ENCODE measurements at places on chromosomes 1 and 21. TPM values are rescaled to one million over a fixed set of nuclear protein-coding genes. Genes with fewer than 3 reads are reported as not detected.

Gene GCSAML
- total RNA-seq = not detected

Gene CAMK1G
- total RNA-seq = 3.0 TPM

Gene OR2L3
- not detected for total RNA-seq

Gene ADAMTSL4
- 70.6 TPM for total RNA-seq

Gene MCOLN3
- total RNA-seq = not detected

Gene SLC37A1
- 2.0 TPM for total RNA-seq

Gene FCMR
- 0.39 TPM for total RNA-seq

Gene CRYBG2
- total RNA-seq = 0.26 TPM

Gene NOS1AP
- 0.39 TPM for total RNA-seq

Gene S100A8
- not detected for total RNA-seq

Gene ZBTB40
- 7.1 TPM for total RNA-seq

Gene IQGAP3
- total RNA-seq = 22.8 TPM

Gene ASTN1
- 0.32 TPM for total RNA-seq

Gene HSD11B1
- 168 TPM for total RNA-seq

Gene CD5L
- not detected for total RNA-seq

Gene TCHHL1
- not detected for total RNA-seq

Gene FAM131C
- total RNA-seq = not detected

Gene CASZ1
- 0.16 TPM for total RNA-seq

Gene BMP8A
- 0.40 TPM for total RNA-seq

Gene B3GALT5
- total RNA-seq = 0.08 TPM

Gene OR2T29
- not detected for total RNA-seq

Gene NRAS
- 64.5 TPM for total RNA-seq

Gene CDKN2C
- 18.0 TPM for total RNA-seq

Gene FCRL1
- not detected for total RNA-seq

Gene GSTM2
- total RNA-seq = 23.4 TPM

Gene IKBKE
- total RNA-seq = 8.8 TPM

Gene ACBD6
- 62.4 TPM for total RNA-seq

Gene CFAP126
- not detected for total RNA-seq

Gene RHOU
- 10.1 TPM for total RNA-seq

Gene LORICRIN
- total RNA-seq = not detected

Gene RGS1
- total RNA-seq = not detected

Gene KLHDC7A
- not detected for total RNA-seq

Gene UTP11
- total RNA-seq = 56.9 TPM

Gene ZC3H11A
- 94.6 TPM for total RNA-seq

Gene CHAF1B
- 4.2 TPM for total RNA-seq

Gene SPATA21
- not detected for total RNA-seq

Gene FBLIM1
- total RNA-seq = 114 TPM

Gene NCMAP
- not detected for total RNA-seq

Gene LRRC3
- total RNA-seq = 1.0 TPM

Gene PARS2
- total RNA-seq = 4.8 TPM

Data from epithelial cell of alveolus of lung (primary cell).